ENCODE measurements at places on chromosomes 13 and 19. TPM values are rescaled to one million over a fixed set of nuclear protein-coding genes. Genes with fewer than 3 reads are reported as not detected.
A peak's percentile ranks its signal among the peaks of the same experiment; 100 is the strongest.

Gene ICAM3
- 3.4 TPM for total RNA-seq

Gene SMIM17
- 0.43 TPM for total RNA-seq

Gene ZBTB32
- total RNA-seq = not detected

Gene THOP1
- 136 TPM for total RNA-seq

Gene PSG11
- not detected for total RNA-seq

Gene NUP58
- total RNA-seq = 62.9 TPM

Gene INAFM1
- 2.9 TPM for total RNA-seq

Gene IZUMO2
- not detected for total RNA-seq

Gene TNNT1
- not detected for total RNA-seq

Gene ICAM4
- 3.7 TPM for total RNA-seq

DNA sequence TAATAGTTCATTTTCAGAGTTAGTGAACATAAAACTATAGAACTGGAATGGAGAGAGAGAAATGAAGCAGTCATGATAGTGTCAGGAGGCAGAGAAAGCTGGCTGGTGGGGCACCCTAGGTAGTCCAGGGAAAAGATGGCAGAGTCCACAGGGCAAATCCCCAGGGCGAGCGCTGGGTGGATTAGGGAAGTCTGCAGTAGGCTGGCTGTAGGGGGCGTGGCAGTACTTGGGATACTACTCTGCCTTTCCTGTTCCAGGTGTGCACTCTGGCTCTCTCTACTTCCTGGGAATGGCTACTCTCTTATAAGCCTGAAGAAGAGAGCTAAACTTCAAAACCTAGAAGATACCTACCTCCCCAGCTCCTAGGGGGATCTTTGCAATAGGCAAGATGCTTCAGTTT is 232.9 kb upstream of the SLC10A2 start:
- DNase-seq = no peak

- peak; percentile 19 for DNase-seq
Measured at GRCh38 chr13:28529836-28530235, 34.9 kb upstream of the FLT1 start.

DNA sequence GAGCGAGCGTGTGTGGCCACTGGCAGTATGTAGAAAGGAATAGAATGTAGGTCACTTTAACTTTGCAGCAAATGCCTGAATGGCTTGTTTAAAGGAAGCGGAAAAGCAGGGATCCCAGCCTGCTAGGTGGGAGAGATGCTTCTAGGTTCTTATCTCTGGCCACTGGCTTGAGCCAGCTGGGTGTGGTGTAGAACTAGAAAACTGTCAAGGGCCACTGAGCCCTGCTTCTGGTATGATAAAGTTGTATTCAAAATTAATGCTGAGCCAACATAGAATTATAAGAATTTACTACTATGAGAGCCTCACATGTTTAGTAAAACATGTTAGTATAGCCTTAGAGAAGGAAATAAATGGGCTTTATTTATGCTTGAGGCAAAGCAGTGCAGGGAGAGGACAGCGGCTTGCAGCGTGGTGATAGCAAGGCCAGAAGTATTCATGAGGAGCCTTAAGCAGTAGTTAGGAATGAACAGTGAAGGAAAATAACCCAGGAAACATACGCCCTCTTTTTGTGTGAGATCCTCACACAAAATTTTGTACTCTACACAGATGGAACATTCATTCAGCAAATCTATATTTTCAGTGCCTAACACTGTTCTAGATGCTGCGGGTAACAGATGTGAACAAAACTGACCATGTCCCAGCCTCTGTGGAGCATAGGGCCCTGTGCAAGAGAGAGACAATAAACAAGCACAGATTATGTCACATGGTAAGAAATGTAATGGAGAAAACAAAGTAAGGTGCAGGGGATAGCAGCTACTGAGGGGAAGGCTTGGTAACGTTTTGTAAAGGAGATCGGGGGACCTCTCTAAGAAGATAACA is 863.2 kb downstream of the DIAPH3 start:
- DNase-seq = no peak

GRCh38 chr13:75864718-75865117 is 228.6 kb downstream of the LMO7 start:
- peak; percentile 68 for DNase-seq

DNA sequence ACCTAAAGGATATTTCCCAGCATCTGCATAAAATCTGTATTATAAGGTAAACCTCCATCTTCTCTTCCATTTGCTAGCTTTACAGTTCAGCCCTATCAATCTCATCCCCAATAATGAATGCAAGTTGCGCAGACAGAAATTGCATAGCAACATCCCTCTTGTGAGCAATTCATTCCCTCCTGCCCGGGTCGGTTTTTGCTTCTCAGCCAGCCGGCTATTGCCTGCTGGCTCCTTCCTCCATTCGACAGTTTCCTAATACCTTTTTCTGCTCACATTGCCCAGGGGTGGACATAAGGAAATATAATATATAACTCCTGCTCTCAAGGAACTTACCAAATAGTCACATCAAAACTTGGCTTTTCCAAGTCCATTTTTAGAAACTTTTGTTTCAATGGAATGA is 125.2 kb downstream of the FGF9 start:
- no peak for DNase-seq

DNA sequence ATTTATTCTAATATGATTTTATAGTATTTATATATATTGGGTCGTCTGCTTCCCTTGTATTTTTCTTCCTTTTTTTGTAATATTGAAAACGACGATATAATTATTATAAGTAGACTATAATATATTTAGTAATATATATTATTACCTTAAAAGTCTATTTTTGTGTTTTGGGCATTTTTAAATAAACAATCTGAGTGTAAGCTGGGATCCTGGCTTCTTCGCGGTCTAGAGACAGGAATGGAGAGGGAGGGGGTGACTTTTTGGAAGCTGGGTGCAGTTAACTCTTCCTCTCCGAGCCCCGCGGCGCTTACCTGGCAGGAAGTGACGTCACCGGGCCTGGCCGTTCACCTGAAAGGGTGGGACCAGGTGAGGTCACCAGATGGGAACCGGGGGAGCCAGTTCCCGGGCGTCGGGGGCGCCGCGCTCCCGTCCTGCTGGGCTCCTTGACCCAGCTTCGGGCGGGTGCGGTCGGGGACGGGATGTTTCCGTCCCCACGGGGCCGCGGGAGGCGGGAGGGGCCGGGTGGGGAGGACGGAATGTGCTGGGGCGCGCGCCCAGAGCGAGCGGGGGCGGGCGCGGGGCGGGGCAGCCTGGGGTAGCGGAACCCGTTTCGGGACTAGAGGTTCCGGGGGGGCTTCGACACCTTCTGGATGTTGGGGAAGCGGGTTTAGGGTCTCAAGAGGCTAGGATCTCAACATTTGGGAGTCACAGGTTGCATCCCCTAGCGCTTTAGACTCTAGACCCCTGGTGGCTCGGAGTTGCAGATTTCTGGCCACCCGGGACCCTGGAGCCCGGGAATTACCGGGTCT is 2.8 kb downstream of the ZFP36 start:
- DNase-seq = peak; percentile 90

GRCh38 chr13:20241593-20241992 is 9.5 kb upstream of the GJB6 start:
- no peak for DNase-seq

GRCh38 chr13:48402325-48402932 is 10.5 kb downstream of the LPAR6 start:
- peak; percentile 47 for DNase-seq

DNA sequence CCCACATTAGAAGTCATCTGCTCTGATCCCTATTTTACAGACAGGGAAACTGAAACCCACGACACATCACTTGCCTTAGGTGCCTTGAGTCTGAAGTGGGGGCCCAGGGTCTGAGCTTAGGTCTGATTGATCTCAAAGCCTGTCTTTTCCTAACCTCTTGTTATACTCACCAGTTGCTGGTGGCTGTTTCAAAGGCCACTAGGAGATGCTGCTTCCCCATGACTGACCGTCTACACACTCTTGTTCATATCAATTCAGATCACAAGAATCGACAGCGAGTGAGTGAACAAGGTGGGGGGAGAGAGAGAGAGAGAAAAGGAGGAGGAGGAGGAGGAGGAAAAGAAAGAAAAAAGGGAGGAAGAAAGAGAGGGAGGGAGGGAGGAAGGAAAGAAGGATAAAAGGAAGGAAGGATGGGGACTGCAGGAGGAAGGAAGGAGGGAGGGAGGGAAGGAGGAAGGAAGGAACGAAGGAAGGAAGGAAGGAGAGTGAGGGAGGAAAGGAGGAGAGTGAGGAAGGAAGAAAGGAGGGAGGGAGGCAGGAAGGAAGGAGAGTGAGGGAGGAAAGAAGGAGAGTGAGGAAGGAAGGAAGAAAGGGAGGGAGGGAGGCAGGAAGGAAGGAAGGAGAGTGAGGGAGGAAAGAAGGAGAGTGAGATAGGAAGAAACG is 3.3 kb downstream of the OR10H1 start:
- no peak for DNase-seq

DNA sequence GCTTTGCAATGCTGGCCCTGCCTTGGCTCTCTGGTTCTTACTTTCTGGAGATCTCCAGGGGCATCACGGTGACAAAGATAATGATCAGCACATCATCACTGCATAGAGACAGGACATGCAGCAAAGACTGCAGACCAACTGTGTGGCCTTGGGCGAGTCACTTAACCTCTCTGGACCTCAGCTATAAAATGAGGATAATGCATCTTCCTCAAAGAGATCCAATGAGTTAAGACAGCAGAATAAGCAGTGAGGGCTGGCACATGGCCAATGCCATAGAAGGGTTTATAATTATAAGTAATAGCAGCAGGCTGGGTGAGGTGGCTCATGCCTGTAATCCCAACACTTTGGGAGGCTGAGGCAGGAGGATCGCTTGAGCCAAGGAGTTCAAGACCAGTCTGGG is 2.4 kb downstream of the MAG start:
- DNase-seq = peak; percentile 29

DNA sequence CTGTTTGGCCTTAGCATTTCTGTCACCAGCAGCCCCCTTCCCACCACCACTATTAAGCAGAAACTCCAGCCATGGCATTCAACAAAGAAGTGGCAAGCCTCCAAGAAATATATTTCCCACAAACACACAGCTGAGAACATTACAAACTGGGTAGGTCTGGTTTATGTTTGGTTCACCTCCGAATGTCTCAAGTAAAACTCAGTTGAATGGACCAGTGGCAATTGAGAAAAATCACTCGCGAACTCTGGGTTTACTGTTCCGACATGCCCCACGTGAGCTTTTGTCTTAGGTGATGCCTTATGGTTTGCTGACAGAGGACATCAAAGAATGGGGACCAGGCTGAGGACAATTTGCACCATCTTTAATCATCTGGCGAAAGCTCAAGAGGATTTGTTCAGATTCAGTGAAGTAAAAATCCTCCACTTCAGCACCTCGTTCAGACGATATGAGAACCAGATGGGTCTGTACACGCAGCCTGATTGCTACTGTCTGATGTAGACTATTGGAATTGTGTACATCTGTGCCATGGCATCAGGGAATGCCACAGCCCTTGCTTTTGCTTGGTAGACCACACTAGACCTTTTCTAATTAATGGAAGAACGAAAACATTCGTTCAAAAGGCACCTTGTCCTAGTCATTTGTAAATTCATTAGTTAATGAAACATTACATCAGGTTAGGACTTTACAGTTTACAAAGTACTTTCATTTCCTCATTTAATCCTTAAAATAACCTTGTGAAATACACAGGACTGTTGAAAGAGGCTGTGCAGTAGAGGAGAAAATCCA is 59.4 kb downstream of the SLC10A2 start:
- no peak for DNase-seq

- no peak for DNase-seq
Measured at GRCh38 chr19:3785938-3786824, at the start of gene MATK. Gene MATK (minus strand): TSS chr19:3786381. CDS start chr19:3785135, 1,246 bp downstream.

GRCh38 chr13:36789061-36789460 is 30.0 kb upstream of the RFXAP start:
- DNase-seq = peak; percentile 21

DNA sequence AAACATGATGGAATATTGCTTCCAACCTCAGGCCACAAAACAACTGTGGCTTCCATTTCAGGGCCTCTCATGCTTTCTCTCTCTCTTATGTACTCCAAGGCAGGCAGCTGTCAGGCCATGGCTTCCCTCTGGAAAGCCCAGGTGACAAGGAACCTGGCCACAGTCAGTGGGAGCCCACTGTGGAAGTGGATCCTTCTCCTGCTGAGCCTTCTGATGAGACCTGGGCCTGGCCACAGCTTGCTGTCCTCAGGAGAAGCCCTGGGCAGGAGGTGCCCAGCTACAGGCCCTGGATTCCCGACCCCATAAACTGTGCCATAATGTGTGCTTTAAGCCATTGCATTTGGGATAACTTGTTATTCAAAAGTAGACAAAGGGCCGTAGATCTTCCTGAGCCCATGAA is 71.2 kb downstream of the SPACA7 start:
- no peak for DNase-seq

DNA sequence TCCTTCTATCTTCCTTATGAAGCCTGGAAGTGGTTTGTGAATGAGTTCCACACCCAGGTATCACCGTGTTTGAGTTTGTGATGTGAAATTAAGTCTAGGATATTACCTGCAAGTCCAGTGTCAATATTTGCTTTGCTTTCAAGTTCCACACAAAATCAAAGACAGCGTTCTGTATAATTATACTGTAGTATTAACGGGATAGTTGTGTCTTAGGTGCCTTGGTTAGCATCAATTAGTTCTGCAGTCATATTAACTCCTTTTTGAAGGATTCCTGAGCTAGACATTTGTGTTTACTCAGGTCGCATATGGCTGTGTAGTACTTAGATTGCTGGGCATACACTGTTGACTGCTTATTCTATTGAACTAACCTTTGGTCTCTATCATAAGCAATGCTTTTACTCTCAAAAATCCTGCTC is 54.4 kb downstream of the ERCC5 start:
- DNase-seq = no peak

- no peak for DNase-seq
Measured at GRCh38 chr19:13613447-13613846, 107.2 kb upstream of the CACNA1A start.

- no peak for DNase-seq
Measured at GRCh38 chr19:10159610-10160009, 35.1 kb downstream of the DNMT1 start.

- no peak for DNase-seq
Measured at GRCh38 chr13:108657519-108657918, 28.1 kb downstream of the MYO16 start.

DNA sequence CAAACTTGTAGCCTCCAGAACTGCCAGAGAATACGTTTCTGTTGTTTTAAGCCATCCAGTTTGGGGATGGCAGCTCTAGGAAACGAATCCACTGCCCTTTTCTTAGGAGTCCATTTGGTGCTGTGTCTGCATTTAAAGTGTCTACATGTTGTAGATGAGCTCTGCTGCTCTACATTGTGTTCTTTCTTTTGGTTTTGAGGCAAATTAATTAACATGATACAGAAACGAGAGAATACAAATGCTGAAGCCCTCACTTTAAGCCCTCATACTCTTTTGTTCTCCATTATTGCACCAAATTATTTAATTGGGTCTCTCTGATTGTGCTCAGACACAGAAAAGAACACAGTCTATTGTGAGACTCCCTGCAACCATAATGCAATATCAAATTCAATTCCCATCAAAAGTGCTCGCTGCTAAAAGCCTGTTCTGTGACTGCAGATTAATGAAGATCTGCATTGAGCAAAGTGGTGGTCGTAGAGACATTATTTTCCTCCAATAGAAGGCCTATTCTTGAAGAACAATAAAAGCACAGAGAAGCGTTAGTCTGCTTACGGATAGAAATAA is 166.3 kb upstream of the SOX21 start:
- no peak for DNase-seq

Data from GM23248 (cell line).